ENCODE measurements at places on chromosomes 7 and 10. TPM values are rescaled to one million over a fixed set of nuclear protein-coding genes. Genes with fewer than 3 reads are reported as not detected.

Gene EIF4H
- polyA plus RNA-seq = 299 TPM

Gene MOGAT3
- 0.99 TPM for polyA plus RNA-seq

Gene PRSS1
- not detected for polyA plus RNA-seq

- DNase-seq = no peak
Measured at GRCh38 chr10:69632516-69633199, 2.6 kb downstream of the FAM241B start.

- no peak for DNase-seq
Measured at GRCh38 chr7:80508440-80508839, 3.4 kb downstream of the GNAT3 start.

DNA sequence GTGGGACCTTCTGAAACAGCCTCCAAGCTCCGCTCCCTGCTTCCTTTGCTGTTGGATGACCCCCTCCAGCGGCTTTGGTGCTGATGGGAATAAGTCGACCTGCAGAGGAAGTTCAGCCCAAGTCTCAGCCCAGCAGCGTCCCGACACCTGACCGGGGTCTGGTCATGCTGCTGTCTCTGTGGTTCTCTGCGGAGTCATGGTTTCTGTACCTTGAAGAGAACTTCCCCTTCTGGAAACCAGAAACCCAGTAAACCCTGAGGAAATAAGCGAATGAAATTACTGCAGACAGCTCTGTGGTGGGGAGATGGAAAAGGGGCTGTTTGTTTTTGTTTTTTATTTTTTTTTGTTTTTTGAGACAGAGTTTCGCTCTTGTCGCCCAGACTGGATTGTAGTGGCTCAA lies 18.3 kb upstream of the ZNF12 start:
- no peak for DNase-seq

Measured in renal cortex interstitium (tissue), 15 donors.